Stimulated activated CD4-positive, alpha-beta T cell treated with anti-CD3 and anti-CD28 coated beads, Interleukin-15, amount 100 ng/mL, for 24 hours (primary cell): ENCODE measurements at places on chromosomes 4 and X.

- DNase-seq = no peak
Measured at GRCh38 chr4:40952217-40952616, 202.5 kb downstream of the NSUN7 start.

GRCh38 chrX:70001269-70001668 lies 48.5 kb downstream of the AWAT2 start:
- DNase-seq = no peak

GRCh38 chr4:8347660-8348059 lies 78.1 kb downstream of the HTRA3 start:
- DNase-seq = no peak

GRCh38 chrX:37863728-37864127 lies 16.4 kb upstream of the DYNLT3 start:
- no peak for DNase-seq

GRCh38 chr4:56668267-56668666 lies 12.8 kb downstream of the HOPX start:
- no peak for DNase-seq
